Stimulated activated CD4-positive, alpha-beta T cell treated with anti-CD3 and anti-CD28 coated beads, Interleukin-1b, Interleukin-23, amount 100 ng/mL, for 24 hours (primary cell): ENCODE measurements at places on chromosomes 2 and 18.

- no peak for DNase-seq
Observed at GRCh38 chr2:99877963-99878362, 264.4 kb downstream of the AFF3 start.

DNA sequence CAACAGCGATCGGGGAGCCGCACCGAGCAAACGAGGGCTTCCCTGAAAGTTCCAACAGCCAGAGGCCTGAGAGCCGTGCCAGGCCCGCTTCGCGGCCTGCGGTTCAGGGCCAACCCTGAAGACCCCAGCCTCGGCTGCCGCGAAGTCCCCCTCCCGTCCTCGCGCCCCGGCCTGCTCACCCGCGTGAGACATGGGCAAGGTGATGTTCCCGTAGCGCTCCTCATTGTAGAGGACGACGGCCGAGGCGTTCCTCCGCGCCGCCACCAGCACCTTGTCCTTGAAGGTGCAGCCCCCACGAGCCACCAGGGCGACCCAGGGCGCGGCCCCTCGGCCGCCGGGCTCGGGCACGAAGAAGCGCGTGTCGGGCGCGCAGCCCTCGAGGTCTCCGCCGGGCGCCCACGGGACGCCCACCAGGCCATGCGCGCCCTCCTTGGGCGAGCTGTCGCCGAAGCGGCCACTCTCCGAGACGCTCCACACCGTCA is 510 bp downstream of the RNF149 start:
- DNase-seq, result no peak

DNA sequence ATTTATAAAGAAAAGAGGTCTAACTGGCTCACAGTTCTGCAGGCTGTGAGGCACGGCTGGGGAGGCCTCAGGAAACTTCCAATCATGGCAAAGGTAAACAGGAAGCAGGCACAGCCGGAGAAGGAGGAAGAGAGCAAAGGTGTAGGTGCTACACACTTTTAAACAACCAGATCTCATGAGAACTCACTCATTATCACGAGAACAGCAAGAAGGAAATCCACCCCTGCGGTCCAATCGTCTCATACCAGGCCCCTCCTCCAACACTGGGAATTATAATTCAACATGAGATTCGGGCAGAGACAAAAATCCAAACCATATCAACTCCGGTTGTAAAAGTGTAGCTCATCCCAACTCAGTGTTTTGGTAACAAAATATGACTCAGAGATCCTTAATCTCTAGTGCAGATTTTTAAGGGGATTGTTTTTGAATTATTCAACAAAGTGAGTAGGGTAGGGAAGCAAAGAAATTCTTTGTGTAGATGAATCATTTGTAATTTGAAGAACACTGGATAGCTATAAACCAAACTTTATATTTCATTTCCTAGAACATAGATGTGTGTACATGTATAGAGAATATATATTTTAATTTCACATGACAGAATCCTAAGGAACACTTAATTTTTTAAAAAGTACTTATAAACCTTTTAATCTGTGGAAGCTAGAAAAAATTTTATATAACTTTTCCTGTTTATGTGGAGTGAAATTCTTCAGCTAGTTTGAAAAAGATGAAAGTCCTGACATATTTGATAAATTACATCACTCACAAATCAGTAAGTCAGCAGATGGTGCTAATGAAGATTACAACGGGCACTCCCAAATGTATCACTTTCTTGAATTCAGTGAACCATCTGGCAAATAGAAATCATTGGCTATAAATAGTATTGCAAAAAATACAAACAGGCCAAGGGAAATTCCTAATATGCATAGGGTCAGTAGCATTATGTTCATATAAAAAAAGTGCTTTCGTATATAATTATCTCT is 130.1 kb downstream of the OLA1 start:
- no peak for DNase-seq

- no peak for DNase-seq
Observed at GRCh38 chr2:17879137-17879912, 858 bp downstream of the KCNS3 start.

DNA sequence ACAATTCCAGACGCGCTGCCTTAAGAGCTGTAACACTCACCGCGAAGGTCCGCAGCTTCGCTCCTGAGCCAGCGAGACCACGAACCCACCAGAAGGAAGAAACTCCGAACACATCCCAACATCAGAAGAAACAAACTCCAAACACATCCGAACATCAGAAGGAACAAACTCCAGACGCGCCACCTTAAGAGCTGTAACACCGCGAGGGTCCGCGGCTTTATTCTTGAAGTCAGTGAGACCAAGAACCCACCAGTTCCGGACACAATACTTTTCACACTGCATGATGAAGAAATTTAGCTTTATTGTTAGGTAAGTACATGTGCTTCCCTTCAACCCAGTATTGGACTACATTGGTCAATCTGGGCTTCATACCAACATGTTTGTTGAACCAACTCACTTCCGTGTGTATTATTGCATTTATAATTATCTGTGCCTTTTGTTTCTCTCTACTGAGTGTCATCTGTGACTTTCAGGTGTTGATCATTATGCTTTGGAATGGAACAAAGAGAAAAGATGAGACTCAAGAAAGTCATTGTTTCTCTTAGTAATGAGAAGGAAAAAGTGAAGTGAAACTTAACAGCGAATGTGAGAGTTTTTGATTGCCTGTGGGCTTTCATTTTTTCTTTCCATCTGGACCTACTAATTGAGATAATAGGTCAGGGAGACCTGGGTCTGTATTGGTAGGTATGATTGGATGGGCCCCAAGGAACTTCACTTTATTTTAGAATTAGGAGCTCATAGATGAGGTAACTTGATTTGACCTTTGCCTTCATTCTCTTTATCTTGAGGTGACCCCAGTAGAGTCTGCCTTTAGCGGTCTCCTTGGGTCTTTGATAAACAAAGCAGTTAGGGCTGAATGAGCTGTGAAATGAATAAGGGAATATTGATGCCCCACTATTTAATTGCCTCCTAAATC is 76.1 kb upstream of the CAVIN2 start:
- no peak for DNase-seq

DNA sequence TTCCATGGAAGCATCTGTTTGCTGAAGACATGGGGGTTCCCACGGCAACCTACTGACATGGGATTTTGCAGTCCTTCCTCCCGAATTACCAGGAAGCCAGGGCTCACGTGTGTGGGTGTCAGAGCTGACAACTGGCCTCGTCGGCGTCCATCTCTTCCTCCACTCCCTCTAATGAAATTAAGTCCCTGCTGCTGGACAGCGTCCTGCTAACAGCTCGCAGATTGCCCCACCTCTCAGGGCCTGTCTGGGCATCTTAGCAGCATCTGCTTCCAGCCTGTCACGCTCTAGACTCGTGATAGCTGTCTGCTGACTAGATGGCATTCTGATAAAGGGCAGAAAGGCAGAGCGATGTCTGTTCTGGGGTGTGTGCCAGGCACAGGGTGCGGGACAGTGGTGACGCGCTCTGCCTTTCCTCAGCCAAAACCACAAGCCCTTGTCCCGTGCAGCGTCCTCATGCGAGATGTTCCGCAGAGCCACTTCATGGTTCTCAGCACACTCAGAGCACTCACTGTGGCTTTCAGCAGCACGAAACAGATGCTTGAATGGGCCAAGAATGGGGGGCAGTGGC is 161.1 kb downstream of the ARL4C start:
- peak; percentile 13 for DNase-seq

DNA sequence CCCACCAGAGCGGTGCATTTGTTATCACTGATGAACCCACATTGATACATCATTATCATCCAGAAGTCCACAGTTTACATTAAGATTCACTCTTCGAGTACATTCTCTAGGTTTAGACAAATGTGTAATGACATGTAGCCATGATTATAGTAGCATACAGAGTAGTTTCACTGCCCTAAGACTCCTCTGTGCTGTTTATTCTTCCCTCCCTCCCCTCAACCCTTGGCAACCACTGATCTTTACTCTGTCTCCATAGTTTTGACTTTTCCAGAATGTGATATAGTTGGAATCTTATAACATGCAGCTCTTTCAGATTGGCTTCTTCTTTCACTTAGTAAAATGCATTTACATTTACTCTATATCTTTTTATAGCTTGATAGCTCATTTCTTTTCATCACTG is 31.2 kb upstream of the GREB1L start:
- no peak for DNase-seq

- no peak for DNase-seq
Observed at GRCh38 chr2:221312634-221313033, 259.5 kb downstream of the EPHA4 start.

DNA sequence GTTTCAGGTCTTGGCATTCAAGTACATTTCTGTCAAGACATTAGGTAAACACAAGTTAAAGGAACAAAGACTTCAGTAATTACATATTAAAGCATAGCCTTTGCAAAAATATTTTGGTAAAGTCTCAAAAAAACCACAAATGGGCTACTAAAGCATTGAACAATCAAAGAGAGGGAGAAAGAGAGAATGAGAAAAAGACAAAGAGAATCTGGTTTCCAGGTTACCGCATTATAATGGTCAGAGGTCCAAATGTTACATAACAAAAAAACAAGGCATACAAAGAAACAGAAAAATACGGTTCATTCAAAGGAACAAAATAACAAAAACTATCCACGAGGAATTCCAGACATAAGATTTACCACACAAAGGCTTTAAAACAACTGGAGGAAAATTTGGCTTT is 327.9 kb downstream of the AKAIN1 start:
- no peak for DNase-seq

DNA sequence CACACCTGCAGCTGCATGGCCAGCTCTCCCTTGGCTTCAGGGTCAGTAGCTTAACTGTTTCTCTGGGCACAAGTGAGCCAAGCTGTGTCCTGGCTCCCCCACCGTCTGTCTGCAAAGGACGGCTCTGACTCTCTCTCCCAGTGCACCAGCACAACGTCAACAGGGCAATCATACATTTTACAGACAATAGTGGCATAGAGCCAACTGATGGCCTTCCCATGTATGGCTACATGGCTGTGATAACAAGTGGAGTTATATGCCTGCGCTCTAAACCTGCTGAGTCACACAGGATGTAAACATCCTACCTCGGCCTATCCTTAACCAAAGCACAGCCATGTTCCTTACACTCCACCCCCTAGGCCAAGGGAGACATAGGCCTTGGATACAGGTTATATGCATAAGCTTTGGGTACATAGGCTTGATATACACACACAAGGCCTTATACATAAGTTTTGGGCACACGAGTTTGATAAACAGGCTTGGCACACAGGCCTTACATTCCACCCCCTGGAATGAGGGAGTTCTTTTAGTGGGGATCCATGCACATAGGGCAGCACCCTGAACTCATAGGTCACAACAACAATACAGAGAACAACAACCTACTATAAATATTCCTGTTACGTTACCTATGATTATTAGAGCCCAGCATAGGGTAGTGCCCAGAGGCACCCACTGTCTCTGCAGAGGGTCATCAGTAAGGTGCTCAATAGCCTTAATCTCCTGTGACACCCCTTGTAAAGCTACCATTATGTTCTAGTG is 17.7 kb downstream of the PHOSPHO2 start:
- no peak for DNase-seq

- DNase-seq, result no peak
Observed at GRCh38 chr2:172403881-172404468, 23.4 kb upstream of the ITGA6 start.

- DNase-seq, result no peak
Observed at GRCh38 chr2:63652652-63652985, 63.9 kb downstream of the MDH1 start.

- no peak for DNase-seq
Observed at GRCh38 chr18:42092848-42093247, 137.8 kb downstream of the PIK3C3 start.

GRCh38 chr2:185790361-185790760 is 51.8 kb downstream of the FSIP2 start:
- DNase-seq, result no peak

DNA sequence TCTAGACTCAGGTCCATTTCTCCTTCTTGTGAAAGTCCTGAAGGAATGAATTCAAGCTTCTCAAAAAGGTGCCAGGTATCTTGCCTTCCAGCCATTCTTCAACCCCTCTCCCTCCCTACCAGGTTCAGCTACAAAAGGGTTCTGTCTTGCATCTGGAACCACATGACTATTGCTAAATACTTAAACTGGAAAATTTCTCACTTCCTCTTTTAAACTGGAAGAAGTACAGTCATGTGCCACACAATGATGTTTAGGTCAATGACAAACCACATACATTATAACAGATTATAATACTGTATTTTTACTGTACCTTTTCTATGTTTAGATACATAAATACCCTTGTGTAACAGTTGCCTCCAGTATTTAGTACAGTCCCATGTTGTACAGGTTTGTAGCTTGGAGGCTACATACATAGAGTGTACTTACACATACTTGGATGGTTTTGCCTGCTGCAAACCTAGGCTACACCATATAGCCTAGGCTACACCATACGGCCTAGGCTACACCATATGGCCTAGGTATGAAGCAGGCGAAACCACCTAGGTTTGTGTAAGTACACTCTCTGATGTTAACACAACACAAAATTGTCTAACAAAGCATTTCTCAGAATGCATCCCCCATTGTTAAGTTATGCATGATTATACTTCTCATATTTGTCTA is 142.0 kb upstream of the DNMT3A start:
- DNase-seq, result no peak

DNA sequence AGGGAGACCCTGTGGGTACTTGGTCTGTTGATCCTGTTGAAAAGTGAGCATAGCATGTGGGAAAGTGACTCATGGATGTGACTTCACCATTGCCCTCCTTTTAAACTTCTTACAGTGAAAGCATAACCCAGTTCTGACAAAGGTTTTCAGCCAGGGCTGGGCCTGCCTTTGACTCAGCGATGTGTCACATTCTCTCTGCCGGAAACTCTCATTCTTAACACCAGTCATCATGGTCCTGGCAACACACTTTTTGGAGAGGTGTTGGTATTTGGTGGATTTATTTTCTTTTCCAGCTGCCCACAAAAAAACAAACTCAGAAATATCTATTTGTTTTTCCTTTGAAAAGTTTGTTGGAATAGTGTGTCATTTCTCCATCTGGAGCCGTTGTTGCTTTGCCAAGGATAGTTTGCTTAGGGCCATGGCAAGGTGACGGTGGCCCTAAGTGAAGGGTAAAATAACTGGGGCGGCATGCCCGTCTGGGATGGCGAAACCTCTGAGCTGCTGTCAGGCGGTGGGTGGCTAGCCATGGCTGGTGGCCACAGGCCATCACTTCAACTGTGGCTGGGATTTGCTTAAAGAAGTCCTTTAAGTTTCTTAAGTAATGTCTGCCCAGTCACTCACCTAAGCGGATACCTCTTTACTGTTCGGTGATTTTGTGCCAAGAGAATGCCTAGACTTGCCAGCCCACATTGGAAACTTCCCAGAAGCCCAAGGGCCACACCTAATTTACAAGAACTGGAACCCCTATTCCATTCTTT is 123.3 kb downstream of the LTBP1 start:
- DNase-seq, result peak; percentile 25
